ENCODE measurements at places on chromosomes 2 and 18.

GRCh38 chr2:43724728-43725526, 48.7 kb upstream of the C1GALT1C1L start:
- DNase-seq: no peak

- no peak for DNase-seq
Measured at GRCh38 chr18:73848656-73849055, 299.0 kb downstream of the FBXO15 start.

DNA sequence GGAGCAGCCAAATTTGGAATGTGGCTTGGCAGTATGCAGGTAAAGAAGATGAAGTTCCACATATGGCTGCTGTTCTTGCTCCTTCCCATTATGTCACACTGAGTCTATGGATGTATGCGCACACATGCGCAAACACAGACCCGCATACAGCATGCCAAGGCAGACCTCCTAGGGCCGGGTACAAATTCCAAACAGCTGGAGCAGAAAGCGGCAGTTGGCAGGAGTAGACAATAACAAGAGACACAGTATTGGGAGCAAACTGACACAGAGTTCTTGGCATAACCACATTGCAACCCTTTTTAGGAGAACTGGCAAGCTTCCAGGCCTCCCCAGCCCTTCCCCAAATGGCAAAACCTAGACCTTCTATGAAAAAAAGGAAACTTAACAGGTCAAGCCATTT, 268.9 kb downstream of the SP3 start:
- no peak for DNase-seq

DNA sequence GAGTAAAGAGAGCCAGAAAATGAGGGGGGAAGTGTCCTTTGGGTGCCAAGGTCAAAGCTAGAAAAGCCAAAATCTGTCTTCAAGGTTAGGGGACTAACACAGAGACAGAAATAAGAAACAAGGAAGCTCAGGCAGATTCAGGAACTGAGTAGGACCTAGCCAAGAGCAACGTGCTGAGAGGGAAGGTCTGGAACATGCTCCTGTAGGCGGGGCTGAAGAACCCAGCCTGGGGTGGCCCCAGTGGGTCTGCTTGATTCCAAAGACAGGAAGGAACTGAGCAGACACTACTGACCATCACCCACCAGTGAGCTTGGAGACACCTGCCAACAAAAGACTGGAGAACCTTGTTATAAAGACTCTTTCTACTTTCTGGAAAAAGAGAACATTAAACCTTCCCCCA, 105.1 kb downstream of the SP3 start:
- no peak for DNase-seq

GRCh38 chr2:156659694-156660093, 223.5 kb downstream of the GPD2 start:
- DNase-seq: no peak

- DNase-seq: no peak
Measured at GRCh38 chr2:19987936-19988335, 2.0 kb downstream of the WDR35 start.

- no peak for DNase-seq
Measured at GRCh38 chr2:234661175-234661574, 164.3 kb upstream of the ARL4C start.

- DNase-seq: no peak
Measured at GRCh38 chr2:21800356-21800755, 676.6 kb downstream of the TDRD15 start.

DNA sequence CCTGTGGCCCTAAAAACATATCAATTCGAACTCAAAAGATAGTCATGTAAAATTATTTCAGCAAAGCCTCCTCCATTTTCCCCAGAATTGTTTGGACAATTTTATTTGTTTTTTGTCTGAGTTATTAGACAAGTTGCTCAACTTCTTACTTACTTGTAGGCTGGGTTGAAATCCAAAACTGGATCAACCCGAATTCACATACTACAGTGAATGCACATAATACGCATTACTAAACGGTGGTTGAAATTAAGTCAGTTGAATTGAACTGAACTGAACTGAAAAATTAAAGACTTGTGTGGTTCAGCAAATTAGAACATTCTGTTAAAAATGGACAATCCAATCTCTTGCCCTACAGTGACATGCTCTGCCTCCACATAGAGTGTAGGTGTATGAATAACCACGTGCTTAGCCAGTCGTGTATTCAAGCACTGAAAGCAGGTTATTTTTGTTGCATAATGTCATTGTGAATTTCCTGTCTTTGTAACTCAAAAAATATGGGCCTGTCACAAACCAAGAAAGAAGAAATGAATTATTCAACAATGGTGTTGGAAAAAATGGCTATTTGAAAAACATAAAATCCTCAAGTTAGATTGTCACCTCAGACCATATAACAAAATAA, 441.0 kb downstream of the TXNL1 start:
- DNase-seq: no peak

DNA sequence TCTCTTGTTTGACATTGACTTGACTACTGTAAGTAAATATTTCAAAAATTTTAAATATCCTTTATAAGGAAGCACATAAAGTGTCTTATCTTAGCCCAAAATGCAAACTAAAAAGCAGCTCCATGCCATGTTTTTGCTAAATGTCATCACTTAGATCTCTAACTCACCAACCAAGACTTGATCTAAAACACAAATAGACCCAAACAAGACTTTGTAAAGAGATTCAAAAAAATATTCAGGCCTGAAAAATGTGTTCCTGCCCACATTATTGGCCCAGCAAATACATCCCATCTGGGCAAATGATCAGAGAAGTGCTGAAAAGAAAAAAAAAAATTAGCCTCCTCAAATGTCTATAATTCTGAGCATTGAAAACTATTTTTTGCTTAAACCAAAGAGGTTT, 187.6 kb downstream of the MREG start:
- no peak for DNase-seq

DNA sequence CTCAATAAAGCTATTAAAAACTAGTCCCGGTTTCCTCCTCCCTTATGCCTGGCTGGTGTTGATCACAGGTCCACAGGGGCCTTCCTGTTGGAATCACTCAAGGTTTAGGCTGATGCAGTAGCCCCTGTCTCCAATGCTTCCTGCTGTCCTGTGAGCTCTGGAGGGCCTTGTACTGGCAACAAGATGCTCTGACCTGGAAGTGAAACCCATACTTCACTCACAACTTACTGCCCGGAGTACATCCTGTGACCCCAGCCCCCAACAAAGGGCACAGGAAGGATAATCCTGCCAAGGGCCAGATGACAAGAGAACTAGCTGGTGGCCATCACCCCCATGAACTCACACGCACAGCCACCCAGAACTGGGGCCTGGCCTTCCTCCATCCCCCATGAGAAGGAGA, 50.3 kb downstream of the ZBTB7C start:
- no peak for DNase-seq

- peak; percentile 60 for DNase-seq
Measured at GRCh38 chr2:4381049-4381448, 677.7 kb downstream of the DCDC2C start.

GRCh38 chr2:218290316-218291261, 1.7 kb downstream of the TMBIM1 start:
- DNase-seq: no peak

GRCh38 chr2:212777020-212777491, 238.5 kb upstream of the ERBB4 start:
- DNase-seq: no peak

DNA sequence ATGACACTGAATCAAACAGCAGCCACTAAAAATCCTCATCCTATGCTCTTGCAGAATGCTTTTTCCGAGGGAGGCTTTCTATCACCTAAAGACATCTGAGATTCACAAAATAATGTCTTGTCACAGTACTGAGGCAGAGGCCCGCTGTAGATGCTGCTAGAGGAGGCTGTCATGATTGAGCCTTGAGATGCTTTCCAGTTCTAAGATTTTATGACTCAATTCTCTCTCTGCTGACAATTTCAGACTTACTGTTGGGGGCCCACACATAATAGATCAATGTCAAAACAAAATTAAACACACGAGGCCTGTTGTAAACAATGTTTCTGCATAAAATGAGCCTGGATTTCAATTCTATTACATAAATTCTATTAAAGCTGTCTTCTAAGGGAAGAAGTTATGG, 132.7 kb upstream of the ARL4C start:
- DNase-seq: no peak

- DNase-seq: no peak
Measured at GRCh38 chr2:70685771-70686171, 82.2 kb downstream of the ADD2 start.

DNA sequence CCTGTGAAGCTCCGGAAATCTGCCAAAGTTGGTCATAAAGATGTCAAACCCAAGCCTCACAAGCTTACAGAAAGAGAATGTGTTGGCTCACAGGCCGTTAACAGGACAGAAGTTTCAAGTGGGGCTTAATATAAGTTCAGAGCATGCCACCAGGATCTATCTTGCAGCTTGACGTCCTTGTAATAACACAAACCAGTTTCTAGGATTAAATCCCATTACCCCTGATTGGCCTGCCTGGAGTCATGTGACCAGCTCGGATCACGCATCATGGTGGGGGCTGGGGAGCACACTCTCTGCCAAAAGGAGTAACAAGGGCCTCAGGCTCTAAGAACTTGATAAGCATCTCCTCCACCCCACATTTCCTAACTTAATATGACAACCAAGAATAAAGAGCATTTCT, 38.9 kb upstream of the SCG2 start:
- no peak for DNase-seq

- DNase-seq: no peak
Measured at GRCh38 chr2:161135951-161136593, 24.2 kb upstream of the TANK start.

DNA sequence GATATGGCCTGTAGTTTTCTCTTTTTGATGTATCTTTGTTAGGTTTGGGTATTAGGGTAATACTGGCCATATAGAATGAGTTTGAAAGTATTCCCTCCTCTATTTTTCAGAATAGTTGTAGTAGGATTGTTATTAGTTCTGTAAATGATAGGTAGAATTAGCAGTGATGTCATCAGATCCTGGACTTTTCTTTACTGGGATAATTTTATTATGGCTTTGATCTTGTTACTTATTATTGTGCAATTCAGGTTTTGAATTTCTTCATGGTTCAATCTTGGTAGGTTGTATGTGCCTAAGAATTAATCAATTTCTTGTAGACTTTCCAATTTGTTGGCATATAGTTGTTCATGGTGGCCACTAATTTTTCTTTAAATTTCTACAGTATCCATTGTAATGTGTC, 916.6 kb downstream of the CCDC85A start:
- DNase-seq: no peak

DNA sequence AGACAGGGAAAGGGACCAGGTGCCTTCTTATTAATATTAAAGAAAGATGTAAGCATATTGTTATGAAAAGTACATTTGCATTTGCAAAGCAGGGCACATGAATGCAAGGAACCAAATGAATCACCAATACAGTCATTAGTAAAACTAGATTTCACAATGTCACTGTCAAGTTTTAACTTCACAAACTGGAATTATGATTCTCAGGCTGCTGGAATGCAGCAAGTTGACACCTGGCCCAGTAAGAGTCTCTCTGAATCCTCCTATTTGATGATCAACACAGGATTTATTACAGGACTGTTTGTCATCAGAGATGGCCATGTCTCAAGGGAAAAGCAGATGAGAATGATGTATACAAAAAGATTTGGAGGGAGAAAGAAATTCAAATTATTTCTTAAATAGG, 72.9 kb upstream of the STK39 start:
- no peak for DNase-seq

GRCh38 chr2:48529194-48529593, 760 bp upstream of the STON1 start:
- no peak for DNase-seq

- no peak for DNase-seq
Measured at GRCh38 chr18:79902640-79903039, 48.8 kb downstream of the SLC66A2 start.

GRCh38 chr2:61380056-61380881, 90.6 kb downstream of the USP34 start:
- DNase-seq: no peak

- DNase-seq: no peak
Measured at GRCh38 chr2:46024146-46024779, 272.9 kb upstream of the EPAS1 start.

GRCh38 chr2:229170916-229171315, 100.2 kb downstream of the PID1 start:
- DNase-seq: no peak

DNA sequence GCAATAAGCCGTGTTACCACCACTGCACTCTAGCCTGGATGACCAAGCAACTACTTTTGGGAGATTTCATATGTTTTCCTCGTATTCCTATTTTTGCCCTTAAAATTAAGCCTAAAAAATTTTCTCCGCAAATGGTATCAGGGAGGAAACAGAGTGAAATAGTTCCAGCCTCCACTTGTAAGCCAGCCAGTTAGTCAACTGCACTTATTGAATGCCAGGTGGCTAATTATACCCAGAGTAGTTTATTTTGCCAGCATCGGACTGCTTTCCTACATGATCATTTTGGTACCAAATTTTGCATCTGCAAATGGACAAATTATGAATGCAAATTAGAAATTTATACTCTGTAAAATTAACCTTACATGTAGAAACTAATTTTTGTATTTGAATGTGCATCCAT, 90.2 kb upstream of the ARHGAP28 start:
- no peak for DNase-seq

DNA sequence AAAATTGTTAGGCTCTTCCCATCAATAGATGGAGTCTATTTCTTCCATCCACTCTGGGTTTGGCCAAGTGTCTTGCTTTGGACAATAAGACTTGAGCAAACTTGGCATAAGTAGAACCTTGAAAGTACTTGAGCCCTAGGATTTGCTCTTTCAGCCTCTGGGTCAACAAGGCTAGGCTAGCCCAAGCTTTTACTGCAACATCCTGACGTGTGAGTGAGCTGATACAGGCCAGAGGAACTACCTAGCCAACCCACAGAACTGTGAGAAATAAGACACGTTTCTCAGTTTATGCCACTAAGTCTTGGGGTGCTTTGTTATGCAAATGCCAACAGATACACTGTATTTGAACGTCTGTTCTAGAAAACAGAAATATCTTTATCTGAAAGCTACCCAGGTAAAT, 71.9 kb downstream of the LRP2 start:
- DNase-seq: no peak

DNA sequence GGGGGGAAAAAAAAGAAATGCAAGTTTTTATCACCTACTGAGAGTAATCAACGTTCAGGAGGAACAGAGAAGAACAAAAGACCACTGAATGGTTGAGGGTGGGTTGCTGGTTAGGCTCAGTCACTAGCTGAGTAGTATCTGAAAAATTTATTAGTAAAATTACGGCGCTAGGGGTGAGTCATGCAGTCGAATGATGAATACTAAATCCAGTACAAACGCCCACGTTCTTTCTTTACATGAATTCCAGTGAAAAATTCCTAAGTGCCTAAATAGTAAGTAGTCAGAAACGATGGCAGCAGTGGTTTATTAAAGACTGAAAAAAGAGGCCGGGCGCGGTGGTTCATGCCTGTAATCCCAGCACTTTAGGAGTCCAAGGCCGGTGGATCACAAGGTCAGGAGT, 52.0 kb downstream of the TEKT4 start:
- DNase-seq: no peak

- no peak for DNase-seq
Measured at GRCh38 chr18:34847408-34847807, 137.3 kb downstream of the DTNA start.

- DNase-seq: no peak
Measured at GRCh38 chr2:232889876-232890401, 19.9 kb downstream of the SNORC start.

All from iPS DF 19.7 (cell line).